ENCODE measurements at places on chromosomes 6 and 20. TPM values are rescaled to one million over a fixed set of nuclear protein-coding genes. Genes with fewer than 3 reads are reported as not detected.

Gene CRISP2
- 0.21 TPM for polyA plus RNA-seq

GRCh38 chr6:70764706-70765105 is 97.0 kb downstream of the SMAP1 start:
- DNase-seq: no peak

DNA sequence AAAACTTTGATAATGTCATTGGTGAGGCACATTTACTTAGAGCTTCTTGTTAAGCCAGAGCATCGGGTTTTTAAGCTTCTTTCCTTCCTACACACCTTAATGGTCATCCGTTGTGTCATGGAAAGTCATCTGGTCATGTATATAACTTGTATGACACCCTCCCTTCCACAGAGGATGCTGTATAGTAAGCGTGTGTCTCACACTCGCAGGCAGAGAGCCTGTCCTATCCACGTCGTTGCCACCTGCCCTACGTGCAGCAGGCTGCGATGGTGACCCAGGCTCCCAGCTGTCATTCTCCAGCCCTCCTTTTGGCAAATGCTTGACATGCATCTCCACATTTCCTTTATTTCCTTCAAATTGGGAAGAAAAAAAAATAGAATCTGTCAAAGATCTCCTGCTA is 85.6 kb downstream of the MYB start:
- no peak for DNase-seq

- DNase-seq: no peak
Measured at GRCh38 chr6:1250489-1251197, 61.3 kb upstream of the FOXQ1 start.

- DNase-seq: no peak
Measured at GRCh38 chr20:19433371-19434350, 221.2 kb downstream of the SLC24A3 start.

All from right renal pelvis (tissue), 4 donors.